ENCODE measurements at places on chromosomes 13 and 19. TPM values are rescaled to one million over a fixed set of nuclear protein-coding genes. Genes with fewer than 3 reads are reported as not detected.

GRCh38 chr19:2270157-2270422 lies 11.9 kb downstream of the PEAK3 start:
- H3K4me1 ChIP-seq, result peaks cover 25% of the 10 kb centered on the region
- no peaks in the 10 kb centered on the region for H3K27me3 ChIP-seq
- H3K4me3 ChIP-seq, result peak overlapping the region; percentile 100
- H3K36me3 ChIP-seq, result no peaks in the 10 kb centered on the region
- H3K27ac ChIP-seq, result peak overlapping the region; percentile 99

- DNase-seq, result peak; percentile 57
- no peak overlapping the region for H3K27ac ChIP-seq
- H3K4me3 ChIP-seq, result peak overlapping the region; percentile 28
- H3K36me3 ChIP-seq, result no peaks in the 10 kb centered on the region
- H3K27me3 ChIP-seq, result no peaks in the 10 kb centered on the region
- no peaks in the 10 kb centered on the region for H3K4me1 ChIP-seq
These were observed 21.4 kb downstream of the MAP4K1 start for GRCh38 chr19:38596057-38596981.

- no peak overlapping the region for H3K4me3 ChIP-seq
- DNase-seq, result no peak
- no peaks in the 10 kb centered on the region for H3K27me3 ChIP-seq
- H3K4me1 ChIP-seq, result no peaks in the 10 kb centered on the region
These were observed 213.3 kb upstream of the HTR2A start for GRCh38 chr13:47110141-47110540.

DNA sequence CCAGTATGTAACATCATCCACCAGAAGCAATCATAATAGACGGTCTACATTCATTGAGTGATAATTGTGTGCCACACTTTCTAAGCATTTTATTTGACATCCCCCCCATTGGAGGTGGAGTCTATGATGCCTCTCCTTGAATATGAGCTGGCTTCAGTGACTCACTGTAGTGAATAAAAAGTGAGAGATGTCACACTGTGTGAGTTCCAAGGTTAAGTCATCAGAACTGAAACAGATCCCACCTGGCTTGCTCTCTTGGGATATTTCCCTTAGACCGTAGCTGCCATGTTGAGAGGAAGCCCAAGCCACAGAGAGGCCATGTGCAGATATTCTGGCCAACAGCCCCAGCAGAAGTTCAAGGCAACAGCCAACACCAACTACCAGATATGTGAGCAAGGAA lies 12.6 kb downstream of the RTBDN start:
- no peak overlapping the region for H3K27ac ChIP-seq
- H3K4me3 ChIP-seq, result no peak overlapping the region
- DNase-seq, result no peak
- H3K36me3 ChIP-seq, result no peaks in the 10 kb centered on the region

GRCh38 chr13:33340631-33341030 lies 55.1 kb upstream of the STARD13 start:
- no peaks in the 10 kb centered on the region for H3K36me3 ChIP-seq
- DNase-seq, result no peak
- H3K4me1 ChIP-seq, result no peaks in the 10 kb centered on the region
- H3K4me3 ChIP-seq, result no peak overlapping the region
- H3K27ac ChIP-seq, result no peak overlapping the region
- no peaks in the 10 kb centered on the region for H3K27me3 ChIP-seq

DNA sequence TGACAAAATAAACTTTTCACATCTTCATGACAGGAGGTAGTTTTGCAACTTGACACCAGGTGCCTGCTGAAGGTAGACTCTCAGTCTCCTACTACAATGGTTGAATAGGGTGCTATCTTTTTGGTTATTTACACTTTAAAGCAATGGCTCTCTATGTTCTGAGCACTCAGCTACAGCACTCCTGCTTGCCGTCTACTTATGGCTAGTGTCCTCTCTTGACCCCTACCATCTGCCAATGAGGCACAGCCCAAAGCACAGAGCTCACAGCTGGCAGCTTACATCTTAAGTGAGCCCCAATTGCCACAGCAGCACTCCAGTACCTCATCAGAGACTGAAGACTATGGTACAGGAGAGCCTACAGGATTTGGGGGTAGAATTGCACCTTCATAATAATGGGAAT lies 11.4 kb downstream of the ZNF708 start:
- H3K4me1 ChIP-seq, result peaks cover 6% of the 10 kb centered on the region
- no peaks in the 10 kb centered on the region for H3K36me3 ChIP-seq
- H3K4me3 ChIP-seq, result no peak overlapping the region
- no peak for DNase-seq
- H3K27me3 ChIP-seq, result no peaks in the 10 kb centered on the region

DNA sequence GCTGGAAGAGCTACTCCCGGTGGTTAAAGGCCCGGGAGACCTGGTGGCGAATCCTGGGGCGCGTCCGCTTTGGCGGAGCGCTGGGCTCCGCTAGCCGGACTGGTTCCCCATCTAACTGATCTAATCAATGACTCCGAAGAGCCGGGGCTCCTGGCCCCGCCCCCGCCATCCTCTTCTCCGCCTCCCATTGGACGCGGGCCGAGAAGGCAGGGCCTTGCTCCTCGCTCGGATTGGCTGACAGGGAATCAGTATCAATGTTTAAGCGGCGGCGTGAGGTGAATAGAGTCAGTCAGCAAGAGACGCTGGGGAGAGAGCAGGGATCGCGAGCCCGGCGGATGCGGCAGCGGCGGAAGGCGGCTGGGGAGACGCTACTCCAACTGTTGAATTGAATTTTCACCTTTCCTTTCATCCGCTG lies 1.7 kb upstream of the PCDH17 start:
- H3K27ac ChIP-seq, result no peak overlapping the region
- H3K4me1 ChIP-seq, result peaks cover 24% of the 10 kb centered on the region
- DNase-seq, result peak; percentile 86
- H3K27me3 ChIP-seq, result peaks cover 30% of the 10 kb centered on the region
- H3K36me3 ChIP-seq, result no peaks in the 10 kb centered on the region

GRCh38 chr19:33177417-33177979 lies 16.6 kb upstream of the LRP3 start:
- H3K4me3 ChIP-seq, result no peak overlapping the region
- H3K4me1 ChIP-seq, result peaks cover 10% of the 10 kb centered on the region
- no peaks in the 10 kb centered on the region for H3K36me3 ChIP-seq

DNA sequence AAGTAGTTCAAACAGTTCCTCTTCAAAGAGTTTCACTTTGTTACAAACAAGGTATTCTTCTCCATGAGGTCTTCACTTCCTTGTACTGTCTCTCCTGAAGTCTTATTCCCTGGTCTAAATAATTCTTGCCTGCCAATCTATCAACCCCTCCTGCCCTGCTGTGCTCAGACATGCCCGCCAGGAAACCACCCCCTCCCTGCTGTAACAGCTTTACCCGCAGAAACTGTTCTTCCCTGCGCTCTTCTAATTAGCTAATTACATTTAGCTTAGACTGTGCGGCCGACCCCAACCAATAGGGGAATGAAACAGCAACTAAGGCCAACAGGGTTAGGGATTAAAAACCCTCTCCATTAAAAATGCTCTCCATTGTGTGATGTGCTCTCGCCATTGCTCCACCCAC lies 46.7 kb downstream of the ZNF846 start:
- no peak for DNase-seq
- H3K4me3 ChIP-seq, result no peak overlapping the region
- no peak overlapping the region for H3K27ac ChIP-seq
- no peaks in the 10 kb centered on the region for H3K36me3 ChIP-seq
- H3K27me3 ChIP-seq, result no peaks in the 10 kb centered on the region
- no peaks in the 10 kb centered on the region for H3K4me1 ChIP-seq

- H3K27ac ChIP-seq, result no peak overlapping the region
- no peaks in the 10 kb centered on the region for H3K4me1 ChIP-seq
- no peaks in the 10 kb centered on the region for H3K27me3 ChIP-seq
- no peaks in the 10 kb centered on the region for H3K36me3 ChIP-seq
These were observed 20.9 kb upstream of the PIK3R2 start for GRCh38 chr19:18131841-18132596.

FAAP24 gene
- total RNA-seq, result 3.9 TPM

ADAMTS10 gene
- total RNA-seq, result 18.2 TPM

SGCG gene
- not detected for total RNA-seq

IFNL2 gene
- not detected for total RNA-seq

CACNA1A gene
- 9.7 TPM for total RNA-seq

ARHGAP33 gene
- total RNA-seq, result 15.1 TPM

Data from adrenal gland (tissue), 19 donors.